ENCODE measurements at places on chromosomes 4 and X. TPM values are rescaled to one million over a fixed set of nuclear protein-coding genes. Genes with fewer than 3 reads are reported as not detected.

GRCh38 chr4:76931087-76931486 lies 18.5 kb upstream of the SEPTIN11 start:
- H3K27me3 ChIP-seq: no peaks in the 10 kb centered on the region
- H3K36me3 ChIP-seq: no peaks in the 10 kb centered on the region
- DNase-seq: no peak
- no peaks in the 10 kb centered on the region for H3K4me1 ChIP-seq
- H3K27ac ChIP-seq: no peak overlapping the region

DNA sequence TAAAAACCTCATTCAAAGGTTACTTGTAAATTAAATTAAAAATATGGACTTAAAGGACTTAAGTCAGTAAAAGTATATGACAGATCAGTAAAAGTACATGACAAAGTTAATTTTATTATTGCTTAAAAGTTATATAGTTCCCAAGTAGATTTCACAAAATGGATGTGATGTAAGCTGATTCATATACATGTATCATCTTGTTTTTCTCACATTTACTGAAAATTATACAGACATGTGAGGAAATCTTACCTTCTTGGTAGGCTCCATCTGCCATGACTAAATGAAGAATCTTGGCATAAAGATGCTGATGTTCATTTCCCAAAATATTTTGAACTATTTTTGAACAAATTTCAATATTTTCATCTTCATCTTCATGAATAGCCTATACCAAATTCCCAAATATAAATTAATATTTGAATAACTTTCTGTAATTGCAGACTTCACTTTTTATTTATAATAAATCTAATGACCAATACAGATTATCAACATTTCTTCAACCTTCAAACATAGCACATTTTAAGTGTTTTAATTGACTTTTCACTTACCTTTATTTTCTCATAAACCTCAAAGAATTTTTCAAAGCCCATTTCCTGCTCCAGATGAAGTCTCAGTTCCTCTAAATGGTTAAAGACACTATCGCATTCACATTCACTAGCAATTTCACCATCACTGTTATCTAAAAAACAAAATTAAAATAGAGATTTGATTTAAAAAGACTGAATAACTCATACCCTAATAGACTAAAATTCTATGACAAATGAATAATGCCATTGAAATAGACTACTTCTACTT lies 129.4 kb upstream of the SH3RF1 start:
- H3K4me3 ChIP-seq: no peak overlapping the region
- no peaks in the 10 kb centered on the region for H3K4me1 ChIP-seq
- no peaks in the 10 kb centered on the region for H3K27me3 ChIP-seq
- H3K27ac ChIP-seq: no peak overlapping the region
- DNase-seq: no peak

The RADX gene
- total RNA-seq: 2.3 TPM

The PDZD4 gene
- total RNA-seq: 1.7 TPM

DNA sequence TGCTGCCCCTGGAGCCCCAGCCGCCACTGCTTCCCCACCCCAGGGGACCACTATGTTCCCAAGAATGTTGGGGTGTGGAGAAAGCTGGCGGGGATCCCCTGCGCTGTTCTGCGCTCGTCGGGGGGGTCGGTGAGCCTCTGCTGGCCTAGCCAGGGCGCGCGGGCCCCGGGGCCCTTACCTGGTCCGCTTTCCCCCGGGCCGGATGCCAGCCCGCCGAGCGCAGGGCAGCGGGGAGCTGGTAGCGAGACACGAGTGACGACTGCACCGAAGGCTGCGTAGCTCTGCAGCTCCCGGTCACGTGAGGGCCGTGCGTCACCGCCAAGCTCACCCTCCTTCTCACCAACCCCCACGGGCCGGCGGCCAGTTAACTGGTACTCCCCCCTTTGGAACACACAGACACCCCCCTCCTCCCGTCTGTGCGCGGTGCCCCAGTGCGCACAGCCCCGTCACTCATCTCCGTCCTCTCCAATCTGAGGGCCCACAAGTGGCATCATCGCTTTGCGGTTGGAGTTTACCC lies at the start of gene BEX1:
TSS of gene BEX1 (minus strand) at position 254 of the 517 bp plus-strand sequence. CDS start 897 bp downstream, outside the sequence.
- DNase-seq: no peak
- H3K4me3 ChIP-seq: peak within 1 kb of the TSS; percentile 30
- H3K27me3 ChIP-seq: no peaks in the 10 kb centered on the region
- H3K4me1 ChIP-seq: no peaks in the 10 kb centered on the region

DNA sequence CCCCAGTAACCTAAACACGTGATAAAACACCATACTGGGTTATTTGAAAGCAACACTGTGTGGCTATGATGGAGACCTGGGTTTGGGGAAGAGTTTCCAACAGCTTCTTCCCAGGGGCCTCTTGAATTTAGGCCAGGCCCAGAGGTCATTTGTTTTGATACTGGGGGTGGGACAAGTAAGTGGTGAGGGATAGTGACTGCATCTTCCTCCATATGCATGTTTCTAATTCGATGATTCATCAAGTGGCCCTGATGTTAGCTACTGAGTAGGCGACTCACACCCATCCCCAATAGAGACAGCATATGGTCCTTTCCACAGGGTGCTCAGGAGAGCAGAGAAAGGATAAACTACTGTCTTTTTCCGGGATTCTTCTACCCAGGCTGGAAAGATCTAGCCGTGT lies 2.7 kb downstream of the NDP start:
- no peaks in the 10 kb centered on the region for H3K36me3 ChIP-seq
- no peak overlapping the region for H3K27ac ChIP-seq
- peaks cover 17% of the 10 kb centered on the region for H3K4me1 ChIP-seq
- DNase-seq: no peak
- H3K27me3 ChIP-seq: no peaks in the 10 kb centered on the region

The DCHS2 gene
- 1.5 TPM for total RNA-seq

GRCh38 chr4:184163813-184164212 lies 53.9 kb downstream of the ENPP6 start:
- no peak overlapping the region for H3K4me3 ChIP-seq
- DNase-seq: no peak
- no peaks in the 10 kb centered on the region for H3K27me3 ChIP-seq
- H3K27ac ChIP-seq: no peak overlapping the region
- no peaks in the 10 kb centered on the region for H3K36me3 ChIP-seq

DNA sequence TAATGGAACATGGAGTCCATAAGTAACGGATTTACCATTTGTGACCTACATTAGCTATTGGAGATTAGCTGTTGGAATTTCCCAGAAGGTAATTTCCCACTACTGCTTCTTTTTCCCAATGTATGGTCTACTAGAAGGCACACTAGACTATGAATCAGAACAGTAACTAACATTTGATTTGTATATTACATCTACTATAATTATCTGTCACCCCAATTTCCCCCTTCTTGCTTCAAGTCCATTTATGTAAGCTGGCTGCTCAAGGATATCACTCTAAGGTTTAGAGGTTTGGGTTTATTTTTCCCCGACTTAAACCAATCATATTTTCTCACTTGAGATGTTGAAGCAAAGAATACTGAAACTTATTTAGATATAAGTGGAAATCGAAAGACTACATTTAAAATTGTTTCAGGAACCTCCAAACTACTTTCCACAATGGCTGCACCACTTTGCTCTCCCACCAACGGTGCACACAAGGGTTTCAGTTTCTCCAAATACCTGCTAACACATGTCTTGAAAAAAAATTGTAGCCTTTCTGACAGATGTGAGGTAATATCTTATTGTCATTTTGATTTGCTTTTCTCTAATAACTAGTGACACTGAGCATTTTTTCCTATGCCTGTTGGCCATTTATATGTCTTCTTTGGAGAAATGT lies 33.3 kb upstream of the H2AZ1 start:
- DNase-seq: no peak
- no peaks in the 10 kb centered on the region for H3K4me1 ChIP-seq
- H3K36me3 ChIP-seq: no peaks in the 10 kb centered on the region
- no peak overlapping the region for H3K4me3 ChIP-seq

DNA sequence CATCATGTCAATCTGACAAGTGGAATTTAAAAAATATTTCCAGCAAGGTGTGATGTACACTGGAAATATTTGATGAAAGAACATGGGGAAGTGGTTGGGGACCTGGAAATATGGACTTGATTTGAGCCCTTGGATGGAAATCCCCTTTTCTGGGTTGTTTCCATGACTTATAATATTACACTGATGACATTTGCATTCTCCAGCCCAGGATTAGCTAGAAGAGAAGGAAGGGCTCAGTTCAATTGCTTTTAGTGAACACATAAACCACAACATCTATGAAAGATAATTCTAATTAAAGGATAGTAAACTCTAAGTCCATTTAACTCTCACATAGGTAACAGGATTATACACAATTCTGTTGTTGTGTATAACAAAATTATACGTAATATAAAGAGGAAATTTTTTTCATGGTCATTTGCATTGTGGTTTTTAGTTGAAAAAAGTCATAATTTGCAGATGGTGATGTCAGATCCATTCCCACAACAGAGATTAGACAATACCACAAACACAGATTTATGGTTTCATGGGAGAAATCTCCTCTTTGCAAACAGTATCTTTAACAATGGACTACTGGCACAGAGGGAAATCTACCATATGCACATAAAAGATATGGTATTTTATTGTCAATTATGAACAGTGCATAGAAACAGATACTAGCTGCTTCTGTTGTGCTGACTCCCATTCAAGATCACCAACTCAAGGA lies 126.5 kb downstream of the DKK2 start:
- no peaks in the 10 kb centered on the region for H3K36me3 ChIP-seq
- no peak overlapping the region for H3K27ac ChIP-seq
- no peaks in the 10 kb centered on the region for H3K4me1 ChIP-seq
- H3K4me3 ChIP-seq: no peak overlapping the region

DNA sequence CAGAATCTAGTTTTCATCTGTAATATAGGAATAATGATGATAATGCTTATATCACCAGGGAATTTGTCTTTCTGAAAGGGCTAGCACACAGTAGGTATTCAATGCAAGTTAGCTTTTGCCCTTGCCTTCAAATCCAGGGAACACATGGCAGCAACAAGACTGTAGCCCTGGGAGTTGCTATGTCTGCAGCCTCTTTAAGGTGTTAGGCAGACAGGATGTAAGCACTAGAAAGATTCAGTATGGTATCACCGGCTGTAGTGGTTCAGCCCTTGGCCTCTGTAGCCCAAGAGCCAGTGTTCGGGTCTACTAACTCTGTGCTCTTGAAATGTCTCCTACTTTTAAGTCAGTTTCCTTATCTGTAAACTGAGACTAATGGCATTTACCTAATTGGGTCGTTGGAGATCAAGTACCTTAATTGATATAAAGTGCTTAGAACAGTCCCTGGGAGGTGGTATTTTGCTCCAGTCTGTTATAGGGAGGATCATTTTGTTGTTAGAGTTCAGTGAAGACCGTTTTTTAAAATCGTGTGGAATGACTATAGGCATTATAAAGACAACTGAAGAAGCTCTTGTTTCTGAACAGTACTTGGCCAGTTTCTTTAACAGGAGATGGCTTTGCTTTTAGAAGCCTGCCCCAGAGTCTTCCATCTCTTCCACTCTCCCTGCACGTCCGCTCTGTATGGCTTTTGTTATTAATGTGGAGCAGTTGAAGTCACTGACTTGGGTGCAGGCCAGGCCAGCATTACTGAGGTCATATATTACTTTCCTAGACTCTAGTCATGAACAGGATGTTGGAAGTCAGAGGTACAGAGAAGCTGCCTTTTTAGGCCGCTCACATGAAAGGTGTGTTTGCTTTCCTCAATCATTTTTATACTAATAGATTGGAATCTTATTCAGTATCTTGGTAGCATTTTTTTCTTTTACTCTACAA lies 44.8 kb downstream of the GAB1 start:
- peaks cover 81% of the 10 kb centered on the region for H3K4me1 ChIP-seq
- H3K27me3 ChIP-seq: no peaks in the 10 kb centered on the region
- no peak for DNase-seq
- no peaks in the 10 kb centered on the region for H3K36me3 ChIP-seq
- no peak overlapping the region for H3K4me3 ChIP-seq
- H3K27ac ChIP-seq: peak overlapping the region; percentile 82

- H3K27ac ChIP-seq: no peak overlapping the region
- H3K36me3 ChIP-seq: no peaks in the 10 kb centered on the region
- no peaks in the 10 kb centered on the region for H3K4me1 ChIP-seq
- H3K4me3 ChIP-seq: no peak overlapping the region
- no peaks in the 10 kb centered on the region for H3K27me3 ChIP-seq
- no peak for DNase-seq
These were observed 2324.7 kb upstream of the AGA start for GRCh38 chr4:179766938-179767337.

DNA sequence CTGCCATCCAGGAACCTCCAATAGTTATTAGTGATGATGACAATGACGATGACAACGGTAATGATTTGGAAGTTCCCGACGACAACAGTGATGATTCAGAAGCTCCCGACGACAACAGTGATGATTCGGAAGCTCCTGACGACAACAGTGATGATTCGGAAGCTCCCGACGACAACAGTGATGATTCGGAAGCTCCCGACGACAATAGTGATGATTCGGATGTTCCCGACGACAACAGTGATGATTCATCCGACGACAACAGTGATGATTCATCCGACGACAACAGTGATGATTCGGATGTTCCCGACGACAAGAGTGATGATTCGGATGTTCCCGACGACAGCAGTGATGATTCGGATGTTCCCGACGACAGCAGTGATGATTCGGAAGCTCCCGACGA lies 14.7 kb downstream of the CXCR3 start:
- no peak overlapping the region for H3K27ac ChIP-seq
- no peak overlapping the region for H3K4me3 ChIP-seq
- H3K4me1 ChIP-seq: no peaks in the 10 kb centered on the region
- H3K27me3 ChIP-seq: no peaks in the 10 kb centered on the region
- DNase-seq: no peak

GRCh38 chr4:48341776-48342605 lies 662 bp downstream of the SLAIN2 start:
- H3K4me3 ChIP-seq: peak overlapping the region; percentile 90
- H3K36me3 ChIP-seq: no peaks in the 10 kb centered on the region
- no peaks in the 10 kb centered on the region for H3K27me3 ChIP-seq
- peak; percentile 20 for DNase-seq
- H3K27ac ChIP-seq: peak overlapping the region; percentile 97
- H3K4me1 ChIP-seq: peaks cover 82% of the 10 kb centered on the region

DNA sequence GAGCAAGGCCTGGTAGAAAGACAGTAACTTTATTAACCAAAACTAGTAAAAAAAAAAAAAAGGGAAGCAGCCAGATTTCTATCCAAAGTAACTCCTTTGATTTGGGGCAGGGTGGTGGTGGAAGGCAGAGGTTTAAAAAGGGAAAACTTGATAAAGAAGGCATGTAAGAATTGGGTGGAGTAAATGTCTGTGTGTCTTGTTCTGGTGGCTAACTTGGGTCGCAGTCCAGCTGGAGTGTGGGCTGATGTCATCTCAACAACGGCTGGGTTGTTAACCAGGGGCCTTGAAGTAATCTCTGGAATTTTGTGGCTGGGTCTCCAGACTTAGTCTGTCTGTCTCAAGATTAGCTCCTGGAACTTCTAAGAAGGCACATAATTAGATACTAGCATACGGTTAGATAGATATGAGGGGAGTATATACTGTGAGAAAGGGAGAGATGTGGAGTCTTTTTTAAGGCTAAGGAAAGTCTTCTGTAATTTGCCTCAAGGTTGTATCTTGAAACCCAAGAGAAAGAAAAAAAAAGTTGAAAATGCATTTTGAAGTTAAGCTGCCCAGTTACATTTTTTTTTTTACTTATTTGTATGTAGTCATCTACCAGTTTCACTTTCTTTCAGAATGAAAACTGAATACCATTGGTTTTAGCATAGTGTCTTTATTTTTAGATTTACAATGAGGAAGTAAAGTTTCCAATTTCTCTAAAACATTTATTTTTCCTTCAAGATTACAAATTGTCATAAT lies 48.3 kb downstream of the MTHFD2L start:
- no peaks in the 10 kb centered on the region for H3K4me1 ChIP-seq
- H3K36me3 ChIP-seq: no peaks in the 10 kb centered on the region
- DNase-seq: no peak
- no peaks in the 10 kb centered on the region for H3K27me3 ChIP-seq
- no peak overlapping the region for H3K27ac ChIP-seq

GRCh38 chrX:133120406-133120805 lies 23.5 kb upstream of the USP26 start:
- H3K4me3 ChIP-seq: no peak overlapping the region
- no peaks in the 10 kb centered on the region for H3K27me3 ChIP-seq
- no peak for DNase-seq
- no peaks in the 10 kb centered on the region for H3K36me3 ChIP-seq

The DUSP21 gene
- total RNA-seq: not detected
